ENCODE measurements at places on chromosomes 3 and 15.

DNA sequence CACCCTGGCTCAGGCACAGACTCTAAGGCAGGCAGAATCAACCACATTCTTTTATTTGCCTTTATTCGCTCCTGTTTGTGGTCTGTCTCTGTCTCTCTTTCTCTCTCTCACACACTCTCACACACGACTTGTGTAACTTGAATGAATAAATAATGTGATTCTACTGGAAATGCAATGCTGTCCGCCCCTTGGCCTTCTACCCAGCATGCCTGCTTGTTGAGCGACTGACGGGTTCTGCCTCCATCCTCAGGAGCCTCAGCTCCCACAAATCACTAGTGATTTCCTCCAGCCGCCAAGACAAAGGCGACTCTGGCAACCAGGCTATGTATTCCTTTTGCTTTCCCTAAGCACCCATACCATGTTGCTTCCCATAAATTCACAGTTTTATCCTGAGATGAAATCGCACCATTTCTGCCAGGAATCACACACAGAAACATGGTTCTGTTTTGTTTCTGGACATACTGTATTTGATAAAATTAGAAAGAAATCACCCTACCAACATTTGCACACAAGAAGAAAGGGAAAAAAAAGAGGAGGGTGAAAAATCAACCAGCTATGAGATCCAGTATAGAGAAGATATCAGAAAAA lies 460.8 kb downstream of the MAGI1 start:
- DNase-seq, result no peak

DNA sequence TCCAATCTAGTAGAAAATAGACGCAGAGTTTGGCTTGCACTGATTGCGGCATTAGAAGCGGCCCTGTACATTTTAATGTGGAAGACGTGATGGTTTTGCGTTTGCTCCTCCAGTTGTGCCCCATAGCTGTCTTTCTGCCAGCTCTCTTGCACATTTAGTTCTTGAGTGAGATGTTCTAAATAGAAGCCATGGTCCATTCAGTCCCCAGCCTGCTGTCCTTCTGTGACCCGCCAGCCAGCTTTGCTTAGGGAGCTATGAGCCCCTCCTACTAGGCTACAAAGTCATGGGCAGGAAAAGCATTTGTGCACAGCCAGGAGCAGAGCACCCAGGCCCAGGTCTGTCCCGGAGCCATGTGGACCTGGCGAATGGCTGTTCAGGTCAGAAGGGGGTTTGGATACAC lies 50.3 kb downstream of the APBA2 start:
- DNase-seq, result no peak

- DNase-seq, result no peak
Observed at GRCh38 chr3:173465112-173465511, 67.6 kb downstream of the NLGN1 start.

GRCh38 chr3:30598668-30599545 lies 7.5 kb upstream of the TGFBR2 start:
- DNase-seq, result no peak

DNA sequence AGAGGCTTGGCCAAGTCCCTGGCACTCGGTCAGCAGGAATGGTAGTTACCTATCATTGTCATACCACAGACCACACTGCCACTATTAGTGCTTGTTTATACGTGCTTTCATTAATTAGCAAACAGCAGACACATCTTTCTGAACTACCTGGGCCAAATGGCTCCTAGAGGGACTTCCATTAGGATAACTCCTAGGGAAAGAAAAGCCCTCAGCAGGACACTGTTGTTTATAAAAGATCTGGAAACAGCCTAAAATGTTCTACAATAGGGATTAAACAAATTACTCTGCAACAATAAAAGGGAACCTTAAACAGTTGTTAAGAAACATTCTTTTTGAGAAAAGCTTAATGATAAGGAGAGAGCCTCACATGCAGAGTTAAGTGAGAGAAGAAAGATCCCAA lies 38.5 kb downstream of the ARHGEF3 start:
- DNase-seq, result no peak

GRCh38 chr3:141462176-141462859 lies 24.5 kb upstream of the RASA2 start:
- no peak for DNase-seq

GRCh38 chr15:91603384-91604080 lies 250.0 kb upstream of the SLCO3A1 start:
- no peak for DNase-seq

- DNase-seq, result no peak
Observed at GRCh38 chr3:152100491-152101132, 168.1 kb upstream of the MBNL1 start.

GRCh38 chr3:100062665-100063064 lies 51.6 kb downstream of the FILIP1L start:
- DNase-seq, result no peak

DNA sequence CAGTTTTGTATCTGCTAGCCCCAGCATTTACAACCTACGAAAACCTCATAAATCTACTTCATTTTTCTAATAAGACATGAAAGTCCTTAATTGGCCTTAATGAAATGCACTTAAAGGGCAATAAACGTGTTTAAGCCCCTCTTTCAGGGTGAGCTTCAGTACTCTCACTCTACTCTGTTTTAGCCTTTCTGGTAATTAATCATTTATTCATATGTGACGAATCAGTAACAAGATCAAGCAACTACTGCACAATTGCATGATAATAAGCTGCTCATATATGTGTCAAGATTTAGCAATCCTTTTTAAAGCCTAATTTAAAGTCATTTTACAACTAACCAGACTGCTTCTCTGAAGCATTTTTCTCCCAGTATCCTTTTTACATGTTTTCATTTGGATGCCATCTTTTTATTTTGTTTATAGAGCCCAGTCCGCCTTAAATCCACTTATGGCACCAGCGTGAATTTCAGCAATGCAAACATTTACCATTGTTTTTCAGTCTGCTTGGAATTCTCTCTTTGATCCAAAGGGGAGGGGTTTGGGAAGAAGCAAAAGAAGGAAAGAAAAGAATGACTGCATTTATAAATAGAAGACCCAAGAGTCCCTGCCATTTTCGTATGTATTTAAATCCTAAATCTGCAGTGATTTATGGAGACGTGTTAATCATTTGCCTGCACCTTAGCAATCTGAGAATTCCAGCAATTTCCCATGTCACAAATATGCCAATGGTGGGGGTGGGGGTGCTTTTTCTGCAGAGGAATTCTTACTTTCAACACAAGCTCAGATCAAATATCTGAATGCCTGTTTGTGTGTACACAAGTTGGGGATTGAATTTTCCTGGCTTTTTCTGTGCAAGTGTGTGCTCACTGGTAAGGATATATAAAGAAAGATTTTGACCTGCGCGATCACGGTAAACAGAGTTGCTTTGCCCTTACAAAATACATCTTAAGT lies 230.8 kb upstream of the TBC1D5 start:
- DNase-seq, result no peak

DNA sequence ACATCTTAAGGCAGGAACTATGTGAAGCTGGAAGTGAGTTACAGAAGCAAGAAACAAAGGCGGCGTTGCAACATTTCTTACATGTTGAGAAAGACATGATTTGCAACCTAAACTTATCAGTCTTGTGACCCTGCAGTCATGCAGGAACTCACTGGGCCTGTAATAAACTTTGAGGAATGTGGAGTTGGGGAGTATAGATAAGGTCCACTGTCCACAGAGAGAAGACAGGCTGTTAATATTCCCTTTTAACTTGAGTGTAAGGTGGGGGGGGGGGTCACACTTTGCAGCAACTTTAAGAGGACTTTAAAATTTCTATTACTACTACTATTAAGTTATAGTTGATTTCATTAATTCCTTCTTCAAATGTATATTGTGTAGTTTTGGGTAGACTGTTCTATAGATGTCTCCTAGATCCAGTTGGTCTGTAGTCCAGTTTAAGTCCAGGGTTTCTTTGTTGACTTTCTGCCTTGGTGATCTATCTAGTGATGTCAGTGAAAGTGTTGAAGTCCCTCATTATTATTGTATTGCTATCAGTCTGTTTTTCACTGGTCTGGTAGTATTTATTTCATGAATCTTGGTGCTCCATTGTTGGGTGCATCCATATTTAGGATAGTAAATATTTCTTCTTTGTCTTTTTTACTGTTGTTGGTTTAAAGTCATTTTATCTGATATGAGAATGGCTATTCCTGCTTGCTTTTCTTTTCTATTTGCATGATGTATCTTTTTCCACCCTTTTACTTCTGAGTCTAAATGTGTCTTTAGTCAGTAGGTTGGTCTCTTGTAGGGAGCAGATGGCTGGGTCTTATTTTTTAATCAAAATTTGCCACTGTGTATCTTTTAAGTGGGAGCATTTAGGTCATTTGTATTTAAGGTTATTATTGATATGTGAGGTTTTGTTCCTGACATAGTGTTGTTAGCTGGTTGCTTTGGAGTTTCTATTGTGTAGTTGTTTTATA lies 15.6 kb upstream of the FAM98B start:
- DNase-seq, result no peak

- no peak for DNase-seq
Observed at GRCh38 chr15:67792250-67792942, 32.9 kb upstream of the SKOR1 start.

GRCh38 chr15:71443538-71443937 lies 328.3 kb downstream of the THSD4 start:
- DNase-seq, result peak; percentile 10

- no peak for DNase-seq
Observed at GRCh38 chr15:43872416-43873020, 45.7 kb downstream of the WDR76 start.

- no peak for DNase-seq
Observed at GRCh38 chr3:80142714-80143113, 374.9 kb upstream of the ROBO1 start.

DNA sequence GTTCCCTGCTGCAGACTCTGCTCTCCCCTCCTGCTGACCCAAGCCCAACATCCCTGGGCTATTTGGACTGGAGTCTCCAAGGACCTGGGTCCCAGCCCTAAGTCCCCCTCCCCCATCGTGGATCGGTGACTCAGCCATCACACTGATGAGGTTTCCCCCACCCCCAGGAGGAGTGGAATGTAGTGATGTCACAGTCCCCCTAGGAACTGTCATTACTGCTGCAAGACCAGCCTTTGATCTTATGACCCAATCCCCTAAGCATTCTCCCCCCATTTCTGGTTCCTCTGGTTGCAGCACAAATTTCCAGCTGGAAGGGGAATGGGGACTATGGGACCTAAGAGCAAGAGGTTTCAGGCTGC lies 63.4 kb upstream of the CSPG4 start:
- no peak for DNase-seq

- DNase-seq, result no peak
Observed at GRCh38 chr3:193655831-193656433, 62.9 kb downstream of the OPA1 start.

GRCh38 chr3:172820492-172820891 lies 70.0 kb downstream of the ECT2 start:
- no peak for DNase-seq

- no peak for DNase-seq
Observed at GRCh38 chr15:82934100-82934880, 18.2 kb downstream of the HOMER2 start.

Measured in activated CD4-positive, alpha-beta T cell treated with anti-CD3 and anti-CD28 coated beads, Interleukin-2, amount 50 U/mL, for 4 hours (primary cell).